ENCODE measurements at places on chromosomes 3 and 15. TPM values are rescaled to one million over a fixed set of nuclear protein-coding genes. Genes with fewer than 3 reads are reported as not detected.

DNA sequence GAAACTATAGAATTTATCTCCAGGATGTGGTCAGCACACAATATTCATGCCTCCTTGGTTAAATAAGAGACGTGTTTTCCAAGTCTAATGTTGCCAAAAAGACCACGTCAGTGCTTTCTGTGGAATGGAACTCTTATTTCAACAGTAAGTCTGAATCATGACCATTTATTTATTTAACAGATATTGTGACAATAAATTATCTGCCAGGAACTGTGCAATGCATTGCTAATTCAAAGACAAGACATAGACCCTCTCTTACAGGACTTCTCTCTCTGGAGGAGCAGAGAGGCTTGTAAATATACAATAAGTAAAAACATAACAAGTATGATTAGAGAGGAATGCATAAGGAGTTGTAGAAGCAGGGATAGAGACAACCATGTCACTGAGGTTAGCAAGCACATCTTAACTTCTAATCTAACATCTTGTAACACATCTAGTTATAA, 227.5 kb downstream of the DTWD1 start:
- no peaks in the 10 kb centered on the region for H3K36me3 ChIP-seq
- no peaks in the 10 kb centered on the region for H3K4me1 ChIP-seq
- H3K4me3 ChIP-seq = no peak overlapping the region
- no peak for DNase-seq
- no peaks in the 10 kb centered on the region for H3K27me3 ChIP-seq

- no peaks in the 10 kb centered on the region for H3K36me3 ChIP-seq
- H3K4me1 ChIP-seq = no peaks in the 10 kb centered on the region
- no peaks in the 10 kb centered on the region for H3K27me3 ChIP-seq
- DNase-seq = no peak
- H3K4me3 ChIP-seq = no peak overlapping the region
Measured at GRCh38 chr15:47587940-47588802, 129.1 kb upstream of the SEMA6D start.

- H3K27ac ChIP-seq = no peak overlapping the region
- H3K4me3 ChIP-seq = no peak overlapping the region
- H3K4me1 ChIP-seq = peaks cover 29% of the 10 kb centered on the region
- DNase-seq = peak; percentile 90
- no peaks in the 10 kb centered on the region for H3K36me3 ChIP-seq
Measured at GRCh38 chr15:73700041-73700842, 16.1 kb downstream of the CD276 start.

STRA6 gene
- 0.60 TPM for total RNA-seq

MORC1 gene
- total RNA-seq = not detected

GRCh38 chr3:127814325-127814781, 8.0 kb downstream of the MGLL start:
- no peak overlapping the region for H3K27ac ChIP-seq
- H3K4me3 ChIP-seq = no peak overlapping the region
- peaks cover 20% of the 10 kb centered on the region for H3K4me1 ChIP-seq

GRCh38 chr3:136075811-136076210, 110.3 kb downstream of the PPP2R3A start:
- DNase-seq = no peak
- no peak overlapping the region for H3K27ac ChIP-seq
- no peak overlapping the region for H3K4me3 ChIP-seq

DNA sequence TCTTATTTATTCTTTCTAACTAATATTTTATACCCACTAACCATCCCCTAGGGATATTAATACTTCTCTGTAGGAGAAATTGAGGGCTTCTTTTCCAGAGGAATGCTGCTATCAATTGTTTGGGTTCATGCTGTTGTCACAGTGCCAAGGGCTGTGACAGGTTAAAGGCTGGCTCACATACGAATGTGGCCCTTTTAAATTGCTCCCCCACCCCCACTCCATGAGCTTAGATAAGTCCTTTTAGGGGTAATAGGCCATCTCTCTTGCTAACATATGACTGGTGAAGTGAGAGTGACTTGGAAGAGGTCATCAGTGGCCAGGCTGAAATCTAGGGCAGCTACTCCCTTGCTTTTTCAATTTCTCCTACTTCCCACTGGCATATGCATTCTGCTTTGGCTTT, 121.9 kb upstream of the DPH6 start:
- no peaks in the 10 kb centered on the region for H3K27me3 ChIP-seq
- H3K36me3 ChIP-seq = no peaks in the 10 kb centered on the region
- no peak overlapping the region for H3K4me3 ChIP-seq
- H3K27ac ChIP-seq = no peak overlapping the region

- no peak overlapping the region for H3K4me3 ChIP-seq
- no peak overlapping the region for H3K27ac ChIP-seq
- no peaks in the 10 kb centered on the region for H3K27me3 ChIP-seq
Measured at GRCh38 chr15:40974879-40975278, 21.6 kb downstream of the CHAC1 start.

DNA sequence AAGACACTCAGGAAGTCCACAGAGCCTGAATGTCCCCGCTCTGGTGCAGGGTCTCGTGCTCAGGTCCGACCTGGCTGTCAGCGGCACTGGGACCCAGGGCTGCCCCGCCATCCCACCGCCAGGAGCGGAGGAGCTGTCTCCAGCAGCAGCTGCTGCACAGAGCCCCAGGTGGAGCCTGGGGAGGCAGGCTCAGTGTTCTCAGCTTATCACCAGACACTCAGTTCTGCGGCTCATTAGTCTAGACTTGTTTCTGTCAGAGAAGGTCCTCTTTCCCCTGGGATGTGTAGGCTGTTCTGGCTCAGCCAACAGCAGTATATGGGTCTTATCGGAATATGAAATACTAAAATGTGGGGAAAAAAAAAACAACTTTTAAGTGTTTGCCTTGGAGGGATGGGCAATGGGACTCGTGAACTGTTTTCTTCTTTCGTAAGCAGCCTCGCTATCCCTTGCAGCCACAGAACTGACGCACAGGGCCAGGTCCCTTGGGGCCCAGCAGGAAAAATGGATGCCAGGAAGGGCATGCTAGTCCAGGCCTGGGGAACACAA, 75.9 kb downstream of the KLF13 start:
- no peaks in the 10 kb centered on the region for H3K27me3 ChIP-seq
- H3K36me3 ChIP-seq = peaks cover 2% of the 10 kb centered on the region
- peaks cover 16% of the 10 kb centered on the region for H3K4me1 ChIP-seq
- DNase-seq = no peak
- H3K4me3 ChIP-seq = no peak overlapping the region

GRCh38 chr15:45429941-45430792, 51.8 kb upstream of the GATM start:
- H3K36me3 ChIP-seq = no peaks in the 10 kb centered on the region
- no peak overlapping the region for H3K27ac ChIP-seq
- peak; percentile 96 for DNase-seq
